ENCODE measurements at places on chromosomes 3 and 15.

- no peak for DNase-seq
Observed at GRCh38 chr15:69914040-69914439, 183.7 kb downstream of the TLE3 start.

- no peak for DNase-seq
Observed at GRCh38 chr15:99506399-99506798, 59.4 kb upstream of the MEF2A start.

GRCh38 chr15:81074773-81075172 is 59.3 kb upstream of the CFAP161 start:
- DNase-seq: no peak

DNA sequence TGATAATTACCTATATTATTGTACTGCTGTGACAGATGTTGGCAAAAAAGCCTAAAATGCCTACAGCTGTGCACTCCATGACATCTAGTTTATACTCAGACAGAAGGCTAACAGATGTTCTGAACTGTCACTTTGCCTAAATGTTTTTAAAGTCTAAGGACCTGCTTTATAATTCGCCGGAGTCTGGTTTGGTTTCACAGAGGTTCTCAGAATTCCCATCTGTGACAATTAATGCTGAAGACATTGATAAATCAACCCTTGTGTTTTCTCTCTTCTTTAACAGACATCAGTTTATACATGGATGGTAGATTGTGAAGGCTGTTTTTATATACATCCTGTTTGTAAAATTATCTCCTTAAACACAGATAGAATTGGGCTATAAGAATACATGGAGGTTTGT is 19.8 kb upstream of the SOX2 start:
- no peak for DNase-seq

DNA sequence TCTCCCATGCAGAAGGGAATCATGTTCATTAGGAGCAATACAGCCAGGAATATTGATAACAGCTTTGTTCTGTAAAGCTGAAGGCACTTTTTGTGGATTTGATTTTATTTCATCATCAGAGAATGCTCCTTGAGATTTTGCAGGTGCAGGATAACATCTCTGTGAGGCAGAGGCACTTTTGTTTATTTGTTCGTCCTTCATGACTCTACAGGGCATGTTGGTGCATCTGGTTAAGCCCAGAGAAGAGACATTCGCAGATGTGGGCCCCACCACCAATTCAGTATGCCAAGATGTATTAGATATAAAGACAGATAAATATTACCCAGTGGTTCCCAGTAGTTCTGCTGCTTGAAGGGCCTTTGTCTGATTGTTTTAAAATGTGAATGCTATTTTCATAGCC is 368.1 kb upstream of the SEMA6D start:
- no peak for DNase-seq

All from GM23338 (cell line).